ENCODE measurements at places on chromosomes 4 and X. TPM values are rescaled to one million over a fixed set of nuclear protein-coding genes. Genes with fewer than 3 reads are reported as not detected.

GRCh38 chrX:50497114-50497513 lies 26.5 kb upstream of the DGKK start:
- no peak for DNase-seq

GRCh38 chrX:106791495-106791894 lies 11.0 kb upstream of the TBC1D8B start:
- peak; percentile 35 for DNase-seq

GRCh38 chrX:46330513-46330912 lies 214.7 kb downstream of the ZNF674 start:
- DNase-seq = no peak

DNA sequence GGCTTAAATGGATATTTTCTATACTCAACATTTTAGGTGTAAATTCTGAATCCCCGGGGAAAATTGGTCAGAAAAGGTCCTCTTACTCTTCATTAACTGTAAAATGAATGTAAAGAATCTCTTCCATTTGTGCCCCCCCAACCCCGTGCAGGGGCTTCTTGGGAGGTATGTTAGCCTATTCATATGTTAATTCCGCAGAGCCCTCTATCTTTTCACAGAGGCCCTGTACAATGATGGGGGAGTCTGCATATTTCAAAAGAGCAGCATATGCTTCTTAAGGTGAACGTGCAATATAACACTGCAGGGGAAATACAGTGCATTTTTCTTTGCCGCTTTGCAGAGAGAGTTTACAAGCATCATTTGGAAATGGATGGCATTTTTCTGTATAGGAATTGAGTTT lies 88.5 kb upstream of the CXorf66 start:
- DNase-seq = no peak

GRCh38 chrX:132407691-132408090 lies 81.1 kb downstream of the MBNL3 start:
- DNase-seq = no peak

GRCh38 chr4:19005211-19005610 lies 983.7 kb upstream of the LCORL start:
- DNase-seq = peak; percentile 69

DNA sequence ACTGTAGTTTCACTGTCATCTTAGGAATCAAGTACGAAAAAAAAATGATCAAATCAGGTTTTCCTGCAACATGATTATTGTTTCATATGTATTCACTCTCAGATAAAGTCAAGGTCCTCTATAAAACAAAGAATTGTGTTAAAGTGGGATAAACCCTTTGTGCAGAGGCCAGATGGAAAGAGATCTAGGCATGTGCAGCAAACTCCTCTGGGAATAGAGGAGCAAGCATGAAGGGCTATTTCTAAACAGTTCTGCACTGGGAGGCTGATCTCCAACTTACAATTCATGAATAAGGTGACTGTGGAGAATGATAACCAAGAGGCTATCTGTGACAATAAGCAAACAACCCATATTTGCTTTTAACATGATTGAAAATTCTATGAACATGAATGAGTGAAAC lies 2.4 kb upstream of the WDFY3 start:
- DNase-seq = no peak

DNA sequence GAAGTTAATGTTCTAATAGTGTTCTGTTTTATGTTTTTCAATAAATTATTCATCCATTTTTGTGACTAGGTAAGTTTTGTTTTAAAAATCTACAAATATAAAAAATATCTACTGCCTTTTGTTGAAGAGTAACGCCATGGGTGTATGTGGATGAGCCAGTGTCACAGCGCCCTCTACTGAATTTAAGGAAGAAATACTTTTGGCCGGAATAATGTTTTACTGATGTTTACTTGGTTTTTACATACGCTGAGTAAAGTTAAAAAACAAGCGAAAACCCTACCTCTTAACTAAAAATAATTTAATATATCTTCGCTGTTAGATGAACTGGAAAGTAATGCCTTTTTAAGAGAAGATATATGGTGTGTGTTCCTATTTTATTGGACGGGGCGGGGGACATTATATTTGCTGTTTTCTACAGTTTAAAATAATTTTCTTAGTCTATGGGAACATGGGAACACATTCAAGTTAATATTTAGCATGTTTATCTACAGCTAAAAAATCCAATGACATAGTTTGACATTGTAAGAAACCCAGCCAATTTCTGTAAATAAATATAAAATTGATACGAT lies 86.1 kb downstream of the CPE start:
- DNase-seq = peak; percentile 73

DNA sequence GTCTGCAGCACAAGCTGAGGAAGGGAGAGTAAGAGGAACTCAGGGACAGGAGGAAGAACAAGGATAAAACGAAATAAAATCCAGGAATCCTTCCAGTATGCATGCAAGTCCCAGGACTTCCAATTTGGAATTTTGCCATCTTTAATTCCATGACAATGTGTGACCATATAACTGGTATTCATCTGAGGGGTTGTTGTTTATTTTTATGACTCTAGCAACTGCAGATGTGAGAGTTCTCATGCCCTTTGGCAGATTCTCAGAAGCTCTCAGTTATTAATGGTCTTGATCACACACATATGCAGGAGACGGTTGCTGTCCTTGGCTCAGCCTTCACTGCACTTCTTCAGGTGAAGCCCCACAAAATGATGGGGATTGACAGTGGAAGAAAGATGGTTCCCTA lies 148.2 kb downstream of the SMIM20 start:
- peak; percentile 72 for DNase-seq

DNA sequence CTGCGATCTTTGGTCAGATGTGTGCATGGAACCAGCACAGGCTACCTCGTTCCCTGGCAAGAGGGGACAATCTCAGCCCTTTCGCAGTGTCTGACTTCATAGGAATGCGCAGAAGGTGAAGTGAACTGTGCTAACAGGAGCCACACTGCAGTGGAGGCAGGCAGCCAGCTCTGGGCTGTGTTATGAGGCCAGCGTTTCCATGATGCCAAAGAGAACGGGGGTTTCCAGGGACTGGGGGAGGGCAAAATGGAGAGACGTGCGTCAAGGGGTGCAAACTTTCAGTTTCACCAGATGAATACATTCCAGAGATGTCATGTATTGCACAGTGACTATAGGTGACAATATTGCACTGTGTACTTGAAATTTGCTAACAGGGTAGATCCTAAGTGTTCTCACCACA lies 30.4 kb downstream of the CLDN34 start:
- no peak for DNase-seq

DNA sequence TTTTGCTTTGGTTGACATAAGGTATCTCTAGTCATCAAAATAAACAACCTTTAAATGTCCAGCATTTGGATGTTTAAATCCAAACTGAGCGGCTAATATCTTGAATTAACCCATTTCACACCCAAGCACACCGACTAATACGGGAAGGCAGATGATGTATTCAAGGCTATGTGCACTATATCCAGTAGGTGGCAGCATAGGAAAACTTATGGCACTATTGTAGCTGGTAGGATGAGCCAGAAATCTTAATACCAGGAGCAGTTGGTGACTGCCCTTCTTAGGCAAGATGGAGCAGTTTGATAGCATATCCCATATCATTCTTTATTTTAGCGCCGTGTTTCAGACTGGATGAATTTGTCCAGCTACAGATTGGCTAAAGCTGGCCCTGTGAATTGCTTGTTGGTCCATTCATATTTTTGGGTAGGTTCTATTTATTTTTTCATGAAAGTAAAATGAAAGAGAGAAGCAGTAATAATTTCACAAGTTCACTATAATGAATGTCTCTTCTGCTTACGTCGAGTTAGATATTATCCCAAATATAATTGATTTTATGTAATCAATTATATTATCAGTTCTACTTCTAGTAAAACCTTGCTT lies 24.4 kb downstream of the UCHL1 start:
- peak; percentile 59 for DNase-seq

SYN1 gene
- 0.17 TPM for total RNA-seq

AWAT2 gene
- not detected for total RNA-seq

NUP62CL gene
- total RNA-seq = not detected
